Urinary bladder (tissue), 4 donors: ENCODE measurements at places on chromosomes 5 and 9. TPM values are rescaled to one million over a fixed set of nuclear protein-coding genes. Genes with fewer than 3 reads are reported as not detected.

Gene RECK
- polyA plus RNA-seq = 17.1 TPM

DNA sequence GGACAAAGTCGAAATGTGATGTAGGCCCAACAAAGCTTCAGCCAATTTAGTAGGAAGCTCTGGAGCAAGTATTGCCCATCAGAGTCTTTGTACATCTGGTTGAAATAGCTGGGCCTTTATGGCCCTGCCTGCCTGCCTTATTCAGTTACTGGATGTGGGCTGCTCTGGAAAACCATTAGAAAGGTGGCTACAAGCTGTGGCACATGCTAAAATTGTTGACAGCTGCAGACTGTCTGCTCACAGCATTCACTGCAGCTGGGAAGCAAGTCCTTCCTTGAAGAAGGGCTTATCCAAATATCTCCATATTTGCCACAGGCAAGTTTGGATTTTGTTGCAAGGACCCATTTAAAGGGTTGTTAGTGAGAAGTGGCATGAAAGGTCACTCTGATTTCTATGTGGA is 24.4 kb downstream of the SMIM15 start:
- DNase-seq = no peak

DNA sequence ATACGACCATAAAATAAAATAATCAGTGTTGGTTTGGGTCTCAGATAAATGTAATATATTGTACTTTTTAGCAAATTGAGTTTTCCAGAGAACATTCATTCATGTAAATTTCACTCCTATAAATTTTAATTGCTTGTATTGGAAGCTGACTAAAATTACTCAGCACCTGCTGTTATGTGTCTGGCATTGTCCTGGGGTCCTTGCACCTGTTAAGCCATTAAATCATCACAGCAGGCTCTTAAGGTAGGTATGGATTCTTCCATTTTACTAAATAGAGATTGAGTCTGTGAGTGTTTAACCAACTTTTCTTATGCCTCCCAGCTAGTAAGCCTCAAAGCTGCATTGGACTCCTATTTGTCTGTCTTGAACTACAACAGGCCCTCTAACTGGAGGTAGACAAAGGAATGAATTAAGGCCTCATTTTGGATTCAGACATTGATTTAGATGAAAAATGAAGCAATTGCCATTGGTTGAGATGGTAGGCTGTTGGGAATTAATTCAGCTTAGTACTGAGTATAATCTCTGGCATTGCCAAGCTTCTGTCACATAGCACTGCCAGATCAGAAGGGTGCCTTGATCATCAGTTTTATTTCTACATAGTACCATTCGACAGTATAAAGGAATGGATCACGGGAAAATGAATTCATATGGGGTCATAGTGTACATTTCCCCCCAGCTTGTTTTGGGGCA is 78.9 kb downstream of the PARP8 start:
- no peak for DNase-seq

DNA sequence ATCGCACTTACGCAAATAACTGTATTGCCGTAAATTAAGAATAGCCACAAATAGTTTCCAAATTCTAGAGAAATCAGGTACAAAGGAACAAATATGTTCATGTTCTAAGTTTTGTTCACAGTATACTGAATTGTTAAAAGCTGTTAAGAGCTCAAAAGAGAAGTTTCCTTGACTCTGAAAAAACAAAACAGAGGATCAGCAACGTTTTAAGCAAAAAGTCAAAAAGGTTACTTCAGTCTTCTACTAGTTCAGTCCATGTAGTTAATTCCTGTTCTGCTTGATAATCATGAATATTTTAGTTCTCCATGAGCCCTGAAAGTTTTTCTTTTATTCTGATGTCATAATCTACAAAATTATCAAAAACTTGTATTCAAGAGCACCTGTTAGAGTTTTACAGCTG is 128.6 kb upstream of the MAST4 start:
- no peak for DNase-seq
